NB4 (cell line): ENCODE measurements at places on chromosomes 6 and 20.

DNA sequence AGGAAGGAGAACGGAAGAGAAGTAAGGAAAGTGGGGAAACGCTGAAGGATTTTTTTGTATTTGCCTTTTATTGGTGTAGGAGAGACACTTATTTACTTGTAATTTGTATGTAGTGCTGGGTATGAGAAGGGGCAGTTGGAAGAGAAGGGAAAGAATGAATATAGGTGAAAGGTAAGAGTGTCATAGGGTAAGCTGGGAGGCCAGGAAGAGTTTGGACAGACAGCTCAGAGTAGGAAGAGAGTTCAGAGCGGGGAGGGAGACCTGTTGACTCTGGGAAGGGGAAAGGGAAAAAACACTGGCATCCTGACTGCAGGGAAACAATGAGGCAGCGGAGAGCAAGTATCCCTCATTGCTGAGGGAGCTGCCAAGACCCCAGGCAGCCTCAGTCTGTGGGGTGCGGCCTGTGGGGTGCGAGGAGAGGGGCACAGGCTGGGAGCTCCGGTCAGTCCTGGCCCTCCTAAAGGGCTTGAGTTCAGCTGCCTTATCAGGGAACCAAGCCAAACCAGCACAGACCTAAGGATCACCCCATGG, 3.1 kb downstream of the TRAF3IP2 start:
- no peak for DNase-seq

- no peak for DNase-seq
Measured at GRCh38 chr20:45489083-45489531, 19.6 kb downstream of the WFDC2 start.

DNA sequence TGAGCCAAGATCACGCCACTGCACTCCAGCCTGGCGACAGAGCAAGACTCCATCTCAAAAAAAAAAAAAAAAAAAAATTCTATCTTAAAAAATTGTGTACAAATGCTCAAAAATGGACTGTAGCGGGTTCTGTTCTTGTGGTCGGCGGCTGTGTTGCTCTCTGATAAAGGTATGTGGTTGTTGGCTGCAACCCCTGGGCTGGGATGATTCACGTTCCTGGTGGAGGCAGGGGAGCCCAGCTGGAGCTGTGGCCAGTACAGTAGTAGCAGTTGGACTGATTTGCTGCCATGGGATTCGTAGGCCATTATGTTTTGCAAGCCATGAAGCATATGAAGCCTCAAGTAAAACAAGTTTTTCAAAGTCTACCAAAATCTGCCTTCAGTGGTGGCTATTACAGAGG, 22.3 kb downstream of the MDN1 start:
- no peak for DNase-seq

DNA sequence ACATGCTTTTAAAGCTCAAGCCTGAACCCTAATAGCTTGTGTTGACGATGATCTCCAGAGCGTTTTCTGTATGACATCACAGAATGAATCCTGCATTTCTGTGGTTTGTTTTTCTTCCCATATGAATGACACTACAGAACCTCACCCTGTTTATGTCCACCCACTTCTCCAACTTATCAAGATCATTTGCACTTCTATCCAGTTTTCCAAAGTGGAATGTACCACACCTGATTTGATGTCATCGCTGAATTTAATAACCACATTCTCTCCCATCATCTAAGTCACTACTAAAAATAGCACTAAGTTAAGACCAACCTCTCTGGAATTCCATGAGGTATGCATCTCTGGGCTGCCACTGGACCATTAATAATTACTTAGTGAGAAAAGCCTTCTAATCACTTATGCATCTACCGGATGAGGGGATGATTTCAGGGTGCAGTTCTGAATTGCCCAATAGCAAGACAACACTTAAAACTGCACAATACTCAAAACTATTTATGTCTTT, 33.3 kb upstream of the CITED2 start:
- no peak for DNase-seq

DNA sequence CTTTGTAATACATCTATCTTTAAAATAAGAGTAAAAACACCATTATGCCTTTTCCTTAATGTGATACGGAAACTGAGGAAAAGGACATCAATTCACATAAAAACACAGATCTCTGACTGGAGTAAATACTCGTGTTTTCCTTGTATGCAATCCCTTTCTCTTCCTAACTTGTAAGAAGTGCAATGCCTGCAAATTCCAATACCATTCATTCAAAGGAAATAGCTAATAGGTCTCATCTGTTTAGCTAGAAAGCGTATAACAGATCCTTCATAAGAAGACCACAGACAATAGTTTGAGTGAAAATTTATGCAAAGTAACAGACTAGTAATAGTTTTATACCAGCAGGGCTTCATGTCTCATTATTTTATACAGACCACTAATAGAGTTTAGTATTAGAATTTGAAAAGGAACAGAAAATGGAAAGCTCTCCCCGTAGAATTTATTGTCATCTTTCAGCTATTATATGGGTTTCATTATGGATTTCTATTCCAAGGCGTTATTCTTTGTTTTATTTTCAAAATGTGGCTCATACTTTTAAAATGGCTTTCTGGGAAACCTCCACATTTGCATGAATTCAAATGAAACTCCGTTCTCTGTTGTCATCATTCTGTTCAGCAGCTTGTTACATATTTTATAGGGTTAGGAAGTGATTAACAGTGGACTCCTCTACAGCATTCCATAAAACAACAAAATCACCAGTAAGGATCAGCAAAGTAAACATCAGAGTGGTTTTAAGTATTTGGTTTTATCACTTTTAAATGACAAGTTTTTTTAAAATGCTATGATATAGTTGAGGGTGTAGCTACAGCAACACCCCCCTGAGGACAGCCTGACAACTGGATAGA, 186.7 kb downstream of the BTBD9 start:
- no peak for DNase-seq

- no peak for DNase-seq
Measured at GRCh38 chr6:147972448-147972847, 370.2 kb upstream of the SASH1 start.

DNA sequence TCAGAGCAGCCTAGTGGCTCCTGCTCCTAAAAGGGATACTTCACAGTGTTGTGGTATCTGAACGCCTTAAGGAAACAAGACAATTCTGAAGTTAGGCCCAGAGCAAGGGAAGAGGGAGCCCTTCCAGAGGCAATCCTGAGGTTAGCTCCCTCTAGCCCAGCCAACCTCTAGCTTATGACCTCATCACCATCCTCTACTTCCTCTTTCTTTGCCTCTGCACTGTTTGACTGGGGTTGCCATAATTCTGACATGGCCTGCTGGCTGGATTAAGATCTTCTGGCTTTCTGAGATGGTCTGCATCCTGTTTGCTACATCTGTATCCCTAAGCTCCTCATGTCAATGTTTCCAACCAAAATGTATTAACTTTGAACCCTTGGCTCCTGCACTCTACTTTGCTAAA, 23.3 kb upstream of the BMP2 start:
- DNase-seq: peak; percentile 66

DNA sequence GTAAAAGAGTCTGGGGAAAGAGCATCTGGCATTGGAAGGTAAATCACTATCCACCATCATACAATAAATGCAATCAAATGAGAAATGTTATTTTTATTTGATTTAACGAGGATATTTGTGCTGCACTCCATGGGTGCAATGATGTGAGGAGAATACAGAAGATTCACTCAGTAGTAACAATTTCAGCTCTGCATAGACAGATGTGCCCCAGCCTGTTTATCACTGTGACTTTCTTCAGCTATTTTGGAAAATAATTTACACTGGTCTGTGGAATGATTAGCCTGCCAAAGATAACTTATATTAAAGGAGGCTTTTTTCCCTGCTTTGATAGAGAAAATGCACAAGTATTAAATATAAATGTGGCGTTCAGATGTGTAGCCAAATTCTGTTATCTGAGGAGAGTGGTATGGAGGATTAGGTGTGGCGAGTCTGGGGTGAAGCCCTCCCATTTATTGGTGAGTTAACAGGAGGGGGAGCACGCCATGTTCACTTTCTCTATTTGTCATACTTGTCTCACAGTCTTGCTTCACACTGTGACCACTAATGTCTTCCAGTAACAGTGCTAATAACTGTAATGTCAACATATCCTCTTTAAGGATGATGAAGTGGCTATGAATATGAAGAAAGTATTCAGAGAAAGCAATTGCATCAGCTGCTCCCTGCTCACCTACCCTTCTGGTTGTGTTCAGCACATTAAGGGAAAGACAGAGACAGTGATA, 645.6 kb downstream of the MMUT start:
- DNase-seq: no peak

GRCh38 chr6:168858926-168859325, 394.7 kb downstream of the THBS2 start:
- no peak for DNase-seq
